ENCODE measurements at places on chromosomes 13 and 19.

- DNase-seq, result no peak
Observed at GRCh38 chr19:9958379-9958821, 22.1 kb upstream of the OLFM2 start.

DNA sequence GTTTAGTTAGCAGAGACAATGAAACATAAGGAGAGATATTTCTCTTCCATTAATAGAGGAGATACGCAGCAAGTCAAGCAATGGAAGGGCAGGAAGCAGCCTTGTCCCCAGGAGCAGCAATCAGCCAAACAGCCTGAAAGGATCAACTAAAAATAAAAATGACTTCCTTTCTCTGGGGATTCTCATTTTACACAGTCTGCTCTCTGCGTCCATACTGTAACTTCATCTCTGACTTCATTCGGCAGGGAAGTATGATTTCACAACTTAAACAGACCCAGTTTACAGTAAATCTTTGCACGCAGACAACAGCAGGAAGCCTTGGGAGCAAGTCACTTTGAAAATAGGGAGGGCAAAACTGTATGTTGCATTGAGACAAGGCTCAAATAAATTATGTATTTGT lies 826.7 kb downstream of the DIAPH3 start:
- no peak for DNase-seq

GRCh38 chr19:1763648-1764639 lies 10.6 kb downstream of the ONECUT3 start:
- DNase-seq, result no peak

- peak; percentile 82 for DNase-seq
Observed at GRCh38 chr13:99086267-99087097, 108.6 kb upstream of the DOCK9 start.

- no peak for DNase-seq
Observed at GRCh38 chr13:43095771-43096719, 72.7 kb downstream of the DNAJC15 start.

DNA sequence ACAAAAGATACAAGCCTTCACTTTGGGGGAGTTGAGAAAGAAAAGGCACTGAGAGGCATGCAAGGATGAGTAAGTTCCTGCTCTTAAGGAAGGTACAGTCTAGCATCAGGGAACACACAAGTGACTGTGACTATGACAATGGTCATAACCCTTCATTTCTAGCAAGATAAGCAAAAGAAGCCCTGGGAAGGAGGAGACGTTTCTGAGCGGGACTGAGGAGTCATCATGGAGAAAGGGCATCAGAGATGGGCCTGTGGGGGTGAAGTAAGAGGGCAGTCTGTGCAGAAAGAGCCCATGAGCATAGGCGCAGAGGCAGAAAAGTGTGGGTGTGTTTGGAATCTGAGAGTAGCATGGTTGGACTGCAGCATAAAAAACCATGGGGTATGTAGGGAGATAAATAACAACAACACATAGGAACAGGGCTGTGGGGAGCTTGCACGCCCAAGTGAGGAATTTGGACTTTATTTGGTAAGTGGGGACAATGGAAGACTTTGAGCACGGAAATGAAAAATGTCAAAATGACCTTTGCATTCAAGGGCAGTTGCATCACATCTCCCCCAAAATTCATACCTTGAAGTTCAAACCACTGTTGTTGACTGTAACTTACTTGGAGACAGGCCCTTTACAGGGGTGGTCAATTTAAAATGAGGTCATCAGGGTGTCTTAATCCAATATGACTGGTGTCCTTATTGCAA lies 86.7 kb downstream of the MBNL2 start:
- no peak for DNase-seq

DNA sequence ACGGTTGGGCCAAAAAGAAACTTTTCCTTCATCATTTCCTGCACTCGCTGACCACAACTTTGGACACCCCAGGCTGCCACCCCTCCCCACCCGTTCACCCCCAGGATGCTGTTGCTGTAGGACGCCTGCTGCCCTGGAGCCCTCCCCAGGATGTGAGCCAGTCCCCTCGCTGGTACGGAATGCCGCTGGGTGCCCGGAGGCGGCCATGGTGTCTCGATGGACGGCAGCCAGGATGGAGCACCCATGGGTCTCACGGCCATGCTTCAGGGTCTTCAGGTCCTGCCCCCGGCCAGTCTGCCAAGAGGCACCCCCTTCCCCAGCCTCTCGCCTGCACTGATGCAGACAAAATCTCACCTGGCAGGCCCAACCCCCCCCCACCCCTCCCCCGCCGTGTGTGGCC lies 15.4 kb upstream of the CSNK1G2 start:
- DNase-seq, result no peak

DNA sequence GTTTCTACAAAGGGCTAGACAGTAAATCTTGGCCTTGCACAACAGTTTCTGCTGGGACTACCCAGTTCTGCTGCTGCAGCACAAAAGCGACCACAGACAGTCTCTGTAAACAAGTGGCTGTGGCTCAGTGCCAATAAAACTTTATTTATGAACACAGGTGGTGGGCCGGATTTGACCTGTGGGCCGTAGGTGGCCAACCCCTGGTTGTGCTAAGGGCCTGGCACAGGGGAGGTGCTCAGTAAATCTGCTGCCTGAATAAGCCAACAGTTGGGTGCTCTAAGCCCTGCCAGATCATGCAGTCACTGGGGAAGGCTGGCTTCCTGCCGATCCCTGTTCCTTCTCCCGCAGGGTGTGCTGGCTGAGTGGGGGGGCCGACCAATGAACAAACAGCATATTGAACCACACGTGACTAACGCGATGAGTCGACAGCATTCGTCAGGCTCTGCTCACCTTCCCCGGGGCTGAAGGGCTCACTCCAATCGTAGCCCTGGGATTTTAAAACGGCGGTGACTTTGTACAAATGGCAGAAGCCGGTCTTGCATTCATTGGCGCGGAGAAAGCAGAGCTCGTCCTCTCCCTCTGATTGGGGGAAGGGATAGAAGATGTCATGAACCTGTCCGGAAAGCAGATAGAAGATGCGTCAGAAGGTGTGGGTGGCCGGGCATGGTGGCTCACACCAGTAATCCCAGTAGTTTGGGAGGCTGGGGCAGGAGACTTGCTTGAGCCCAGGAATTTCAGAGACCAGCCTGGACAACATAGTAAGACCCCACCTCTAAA lies 24.3 kb upstream of the MYDGF start:
- no peak for DNase-seq

- no peak for DNase-seq
Observed at GRCh38 chr13:83634601-83635000, 247.7 kb downstream of the SLITRK1 start.

DNA sequence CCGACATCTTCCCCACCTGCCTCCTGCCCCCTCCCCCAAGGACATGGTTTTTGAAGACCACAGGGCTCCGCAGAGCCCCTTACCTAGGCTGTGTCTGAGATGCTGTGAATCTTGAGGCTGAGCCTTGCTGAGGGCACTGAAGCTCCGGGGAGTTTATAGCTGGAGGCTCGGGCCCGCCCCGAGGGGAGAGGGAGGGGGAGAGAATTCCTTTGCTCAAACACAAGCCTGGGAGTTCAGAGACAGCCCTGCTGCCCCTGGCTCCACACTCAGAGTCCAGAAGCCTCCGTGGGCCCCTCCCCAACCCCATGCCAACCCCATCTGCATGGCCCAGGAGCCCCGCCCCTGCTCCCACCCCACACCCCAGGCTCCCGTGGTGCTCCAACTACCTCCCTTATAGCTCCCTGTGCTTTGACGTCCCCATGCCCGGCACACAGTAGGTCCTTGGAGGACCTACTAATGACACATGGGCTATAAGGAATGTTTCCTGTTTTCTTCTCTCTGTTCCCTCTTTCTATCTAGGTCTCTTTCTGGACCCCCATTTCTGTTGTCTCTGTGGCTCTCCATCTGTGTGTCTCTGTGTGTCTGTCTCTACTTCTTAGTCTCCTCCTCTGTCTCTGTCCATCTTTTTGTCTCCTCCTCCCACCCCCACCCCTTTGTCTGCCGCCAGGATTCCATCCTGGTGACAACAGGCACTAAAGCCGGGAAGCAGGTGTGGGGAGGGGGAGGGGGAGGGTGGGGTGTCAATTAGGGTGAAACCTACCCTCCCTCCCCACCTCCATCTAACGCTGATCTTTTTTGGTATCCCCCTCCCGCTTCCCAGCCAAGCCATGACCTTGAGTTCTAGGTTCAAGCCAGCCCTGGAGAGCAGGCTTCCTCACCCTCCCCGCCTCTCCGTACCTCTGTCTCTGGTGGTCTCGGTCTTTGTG lies at the start of gene TNNT1:
TSS of gene TNNT1 (minus strand) at position 129 of the 926 bp plus-strand sequence. CDS start 2,049 bp downstream, outside the sequence.
- no peak for DNase-seq

- no peak for DNase-seq
Observed at GRCh38 chr19:7912697-7913564, 1.7 kb upstream of the TGFBR3L start.
